ENCODE measurements at places on chromosomes 5 and 9.
A peak's percentile ranks its signal among the peaks of the same experiment; 100 is the strongest.

- DNase-seq, result no peak
Observed at GRCh38 chr5:13510616-13511015, 433.9 kb downstream of the DNAH5 start.

GRCh38 chr9:126428534-126429175 lies 102.0 kb downstream of the MVB12B start:
- DNase-seq, result no peak

DNA sequence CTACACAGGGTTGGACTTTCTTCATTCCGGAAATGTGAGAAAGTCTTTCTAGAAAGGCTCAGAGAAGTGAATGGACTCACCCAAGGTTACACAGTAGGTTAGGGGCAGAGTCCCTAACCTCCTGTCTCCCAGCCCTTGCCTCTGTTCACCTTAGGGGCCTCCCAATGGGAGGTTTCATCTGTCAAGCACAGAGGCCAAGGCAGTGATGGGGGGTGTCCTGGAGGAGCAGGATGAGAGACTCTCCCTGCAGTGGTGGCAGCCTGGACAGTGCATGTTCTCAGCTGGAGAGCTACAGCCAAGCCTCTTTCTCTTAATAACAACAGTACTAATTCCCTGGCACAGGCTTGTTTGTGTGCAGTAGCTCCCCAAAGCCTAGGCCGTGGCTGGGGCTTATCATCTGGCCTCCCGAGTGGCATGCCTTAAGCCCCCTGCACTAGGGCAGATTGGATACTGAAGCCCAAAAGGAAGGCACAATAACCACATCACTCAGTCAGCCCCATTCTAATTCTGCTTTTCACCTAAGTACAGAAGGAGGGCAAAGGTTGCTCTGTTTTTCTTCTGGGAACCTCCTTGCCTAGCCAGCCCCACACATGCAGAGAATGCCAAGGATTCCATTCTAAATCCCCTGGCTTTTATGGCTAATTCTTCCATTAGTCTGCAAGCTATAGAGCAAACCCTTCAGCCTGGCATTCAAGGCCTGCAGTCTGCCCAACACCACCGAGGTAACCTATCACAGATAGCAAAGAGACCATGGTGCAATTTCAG lies 50.2 kb upstream of the XPA start:
- no peak for DNase-seq

- no peak for DNase-seq
Observed at GRCh38 chr9:78919701-78920100, 622.8 kb downstream of the PSAT1 start.

DNA sequence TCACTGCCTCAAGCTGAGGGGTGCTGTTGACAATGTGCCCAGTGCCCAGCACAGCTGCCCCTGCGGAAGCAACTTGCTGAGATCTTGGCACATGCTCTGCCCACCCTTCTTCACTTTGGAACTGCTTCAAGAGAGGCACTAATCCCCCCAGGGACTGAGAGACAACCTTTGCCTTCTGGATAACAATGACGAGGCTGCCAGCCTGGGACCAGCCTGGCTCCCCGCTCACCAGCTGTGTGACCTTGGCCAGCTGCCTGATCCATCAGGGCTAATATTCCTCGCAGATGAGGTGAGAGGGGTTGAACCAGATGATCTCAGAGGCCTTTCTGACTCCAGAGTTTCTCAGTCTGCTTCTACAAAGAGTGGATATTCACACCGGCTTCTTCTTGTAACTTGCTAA lies 81.0 kb downstream of the SHB start:
- peak; percentile 67 for DNase-seq

DNA sequence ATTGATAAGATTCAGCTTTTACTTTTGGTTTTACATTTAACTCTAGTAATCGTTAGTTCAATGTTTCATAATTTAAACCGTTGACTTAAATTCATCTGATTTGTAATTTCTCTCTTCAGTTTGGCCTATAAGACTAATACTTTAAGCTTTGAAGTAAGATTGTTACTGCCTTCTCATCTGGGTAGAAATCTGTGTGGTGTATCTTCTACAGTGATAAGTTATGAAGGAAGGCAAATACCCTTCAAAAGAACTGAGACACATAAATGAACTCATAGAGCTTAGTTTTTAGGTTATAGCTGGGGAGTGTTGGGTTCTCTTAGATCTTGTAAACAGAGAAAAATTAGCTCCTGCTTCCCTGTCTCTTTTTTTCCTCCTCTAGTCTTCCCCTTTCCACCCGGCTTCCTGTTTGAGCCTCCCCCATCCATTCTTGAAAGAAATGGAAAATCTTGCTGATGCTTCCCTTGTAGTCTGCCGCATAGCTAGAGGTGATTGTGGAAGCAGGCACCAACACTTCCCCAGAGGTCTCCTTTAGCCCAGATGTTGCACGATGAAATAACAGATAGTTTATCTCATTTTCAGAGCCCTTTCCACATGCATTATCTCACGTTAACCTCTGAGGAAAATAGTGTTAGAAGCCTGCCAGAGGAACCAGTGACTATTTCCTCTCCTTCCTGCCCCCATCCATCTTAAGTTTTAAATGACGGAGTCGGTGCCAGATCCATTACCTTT lies 2.0 kb upstream of the F2RL2 start:
- DNase-seq, result no peak

DNA sequence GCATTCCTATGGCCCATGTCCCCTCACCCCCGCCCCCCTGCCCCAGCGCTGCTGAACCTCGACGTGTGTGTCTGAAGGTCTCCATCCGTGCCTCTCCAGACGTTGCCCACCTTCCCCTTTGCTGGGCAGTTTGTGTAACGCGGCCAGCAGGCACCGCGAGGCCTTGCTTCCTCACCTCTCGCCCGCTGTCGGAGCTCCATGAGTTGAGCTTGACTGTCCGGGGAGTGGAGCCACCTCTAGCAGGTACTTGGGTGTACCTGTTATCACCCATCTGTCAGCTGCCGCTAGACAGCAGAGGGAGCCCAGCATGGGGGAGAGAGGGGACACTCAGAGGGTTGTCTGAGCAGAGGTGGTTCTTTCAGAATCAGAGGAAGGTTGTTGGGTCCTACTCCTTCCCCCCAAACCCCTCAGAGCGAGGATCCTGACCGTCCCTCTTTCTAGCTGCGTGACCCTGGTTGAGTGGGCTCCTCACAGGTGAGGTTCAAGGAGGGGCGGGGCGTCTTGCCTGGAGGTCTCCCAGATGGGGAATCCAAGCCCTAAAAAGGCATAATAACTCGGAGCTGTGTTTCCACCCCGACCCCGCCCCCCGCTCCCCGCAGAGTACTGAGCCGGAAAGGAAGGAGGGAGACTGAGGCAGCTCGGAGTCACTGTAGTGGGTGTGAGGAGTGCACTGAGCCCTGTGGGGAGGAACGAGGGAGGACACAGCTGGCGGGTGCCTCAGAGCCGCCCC lies 184.7 kb downstream of the C9orf50 start:
- no peak for DNase-seq

GRCh38 chr5:91311697-91312501 lies 71.2 kb downstream of the ARRDC3 start:
- no peak for DNase-seq

DNA sequence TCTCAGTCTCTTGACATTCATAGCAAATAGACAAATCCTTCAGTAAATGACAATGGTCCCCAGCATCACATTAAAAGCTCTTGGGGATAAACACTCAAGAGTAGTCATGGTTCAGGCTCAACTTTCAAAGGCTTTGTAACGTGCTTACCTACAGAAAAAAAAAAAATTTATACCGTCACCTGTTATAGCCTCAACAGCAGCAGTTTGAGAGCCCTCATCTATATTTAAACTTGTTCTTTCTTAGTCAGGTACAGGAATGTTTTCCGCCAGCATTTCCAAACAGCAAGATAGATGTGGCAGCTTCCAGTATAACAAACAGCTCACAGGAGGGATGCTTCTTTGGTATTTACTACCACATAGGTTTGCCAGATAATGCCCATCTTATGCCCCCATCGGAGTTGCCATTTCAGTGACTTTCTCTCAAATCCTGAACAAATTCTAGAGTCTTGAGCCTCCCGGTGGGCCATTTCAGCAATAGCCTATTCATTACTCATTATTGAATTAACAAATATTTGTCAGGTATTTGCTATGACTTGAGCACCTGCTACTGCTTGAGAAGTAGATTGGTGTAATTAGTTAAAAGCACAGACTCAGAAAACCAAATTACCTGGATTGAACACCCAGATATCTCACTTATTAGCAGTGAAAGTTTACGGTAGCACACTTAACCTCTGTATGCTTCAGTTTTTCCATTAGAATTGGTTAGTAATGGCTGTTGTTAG lies 470.0 kb downstream of the EBF1 start:
- no peak for DNase-seq

DNA sequence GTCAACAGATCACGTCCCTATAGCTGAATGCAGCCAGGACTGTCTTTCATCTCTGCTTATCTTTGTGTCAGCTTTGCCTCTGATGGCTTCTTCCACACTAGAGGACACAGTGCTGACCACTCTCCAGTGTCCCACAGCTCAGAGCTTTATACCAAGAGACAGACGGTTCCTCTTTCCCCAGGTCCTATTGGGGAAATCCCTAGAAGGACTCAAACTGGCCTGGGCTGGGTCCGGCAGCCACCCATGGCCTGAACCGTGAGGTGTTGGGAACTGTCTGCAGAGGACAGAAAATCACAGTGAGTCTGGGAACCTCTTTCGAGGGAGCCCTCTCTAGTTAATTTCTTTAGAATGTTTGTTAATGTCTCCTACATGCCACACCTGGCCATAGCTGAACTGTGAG lies 68.3 kb upstream of the SHB start:
- DNase-seq, result no peak

DNA sequence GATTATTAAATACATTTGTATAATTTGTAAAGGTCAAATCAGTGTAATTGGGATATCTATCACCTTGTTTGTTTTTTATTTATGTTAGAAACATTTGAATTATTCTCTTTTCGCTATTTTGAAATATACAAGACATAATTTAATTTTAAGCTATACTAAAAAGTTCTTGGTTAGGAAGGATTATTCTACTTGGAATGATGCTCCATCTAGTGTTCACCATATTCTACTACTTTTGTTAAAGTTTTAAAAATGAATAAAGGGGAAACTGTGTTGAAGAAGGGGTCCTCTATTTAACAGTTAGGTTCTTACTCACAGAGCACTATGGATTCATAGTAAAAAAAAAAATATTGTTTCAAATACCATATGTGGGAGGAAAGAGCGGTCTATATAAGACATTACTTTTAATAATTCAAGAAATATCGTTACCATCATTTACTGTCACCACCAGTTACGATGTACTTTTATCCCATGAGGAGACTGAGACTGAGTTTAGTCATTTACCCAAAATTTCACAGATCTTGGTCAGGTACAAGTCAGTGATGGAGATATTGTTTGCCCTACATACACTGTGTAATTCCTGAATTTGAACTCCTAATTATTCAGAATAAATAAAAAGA lies 6.3 kb upstream of the STOM start:
- no peak for DNase-seq

- no peak for DNase-seq
Observed at GRCh38 chr5:178580271-178580955, 9.8 kb downstream of the COL23A1 start.

- no peak for DNase-seq
Observed at GRCh38 chr9:109792951-109793546, 13.1 kb downstream of the PALM2AKAP2 start.

DNA sequence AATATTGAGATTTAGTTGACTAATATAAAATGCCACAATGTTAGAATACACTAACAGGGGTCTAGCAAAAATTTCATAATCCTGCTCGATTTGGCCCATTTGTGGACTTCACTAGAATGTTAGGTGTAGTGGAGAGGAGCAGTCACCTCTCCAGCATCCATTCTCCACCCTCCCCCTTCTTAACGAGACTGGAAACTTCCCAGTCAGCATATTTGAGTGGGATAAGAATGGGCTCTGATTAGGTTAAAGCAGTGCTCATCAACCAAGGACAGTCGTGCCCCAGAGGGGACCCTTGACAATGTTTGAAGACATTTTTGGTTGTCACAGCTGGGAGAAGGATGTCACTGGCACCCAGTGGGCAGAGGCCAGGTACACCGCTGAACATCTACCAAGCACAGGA lies 46.7 kb downstream of the FANCC start:
- peak; percentile 32 for DNase-seq

Data from NCI-H82 (cell line).